ENCODE measurements at places on chromosomes 3 and 15.

GRCh38 chr15:31552482-31553099 lies 226.0 kb downstream of the KLF13 start:
- DNase-seq, result no peak

DNA sequence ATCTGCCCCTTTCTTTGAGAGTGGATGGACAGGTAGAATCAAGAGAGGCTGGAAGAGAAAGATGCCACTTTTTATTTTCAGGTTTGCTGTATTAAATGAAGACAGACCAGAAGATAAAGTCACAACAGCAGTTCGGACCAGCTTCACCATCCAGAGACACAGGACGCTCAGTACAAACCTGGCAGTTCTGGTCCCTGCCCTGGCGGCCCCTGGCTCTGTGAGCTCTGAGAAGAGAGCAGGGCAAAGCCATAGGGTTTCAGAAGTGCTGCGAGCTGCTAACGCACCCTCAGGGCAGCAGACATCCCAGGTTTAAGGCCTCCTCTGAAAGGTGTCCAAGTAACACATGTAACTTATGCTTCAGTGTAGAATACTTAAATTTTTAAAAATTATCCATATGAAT lies 216.8 kb downstream of the ADAMTS17 start:
- DNase-seq, result no peak

DNA sequence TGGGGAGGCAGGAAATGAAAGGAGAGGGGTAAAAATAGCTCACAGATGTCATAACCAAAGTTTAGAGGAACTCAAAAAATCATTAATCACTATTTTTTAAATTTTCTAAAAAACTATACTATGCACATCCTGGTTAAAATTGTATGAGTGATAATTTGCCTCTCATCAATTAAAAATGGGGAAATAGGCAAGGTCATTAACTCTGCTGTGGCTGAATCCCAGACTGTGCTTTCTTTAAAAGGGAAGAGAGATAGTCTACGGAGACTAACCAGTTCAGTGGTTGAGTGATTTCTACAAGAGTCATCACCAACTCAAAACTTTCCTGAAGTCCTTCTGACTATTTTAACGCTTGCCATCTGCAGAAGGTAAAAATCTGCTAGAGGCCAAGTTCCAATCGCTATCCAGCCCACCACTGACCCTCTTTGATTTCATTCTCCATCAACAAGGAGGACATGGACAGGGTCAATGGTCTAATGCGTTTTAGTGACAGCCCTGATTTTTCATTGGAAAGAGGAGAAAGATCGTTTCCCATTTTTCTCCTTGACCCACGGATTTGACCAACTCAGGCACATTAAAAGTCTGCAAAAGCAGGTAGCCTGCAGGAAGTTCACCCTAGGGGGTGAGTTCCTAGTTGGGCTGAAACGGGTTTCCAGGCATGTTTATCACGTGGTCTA lies 850 bp downstream of the SUCLG2 start:
- peak; percentile 25 for DNase-seq

DNA sequence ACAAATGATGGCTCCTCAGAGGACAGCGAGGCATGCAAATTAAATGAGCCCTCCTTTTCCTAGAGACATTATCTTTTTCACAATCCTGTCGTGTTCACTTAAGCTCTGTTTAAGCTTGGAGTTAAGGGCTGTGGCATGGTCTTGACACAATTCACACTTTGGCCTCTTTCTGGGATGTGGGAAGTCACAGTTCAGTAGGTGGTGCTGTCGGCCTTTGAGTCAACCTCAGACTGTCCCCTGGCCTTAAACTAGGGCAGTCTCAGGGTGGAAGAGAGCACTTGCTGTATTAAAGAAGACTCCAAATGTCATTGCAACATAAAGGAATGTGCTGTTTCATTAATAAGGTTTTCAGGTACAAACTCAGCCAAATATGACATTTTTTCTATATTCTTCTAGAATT lies 351.0 kb downstream of the MCTP2 start:
- no peak for DNase-seq

GRCh38 chr3:46027021-46027705 lies at the start of gene XCR1:
TSS of gene XCR1 (minus strand) at chr3:46027483. CDS start at chr3:46021947, 5,536 bp downstream.
- DNase-seq, result no peak

- DNase-seq, result no peak
These were observed 10.8 kb upstream of the PDIA3 start for GRCh38 chr15:43735416-43735815.

GRCh38 chr3:86815880-86816279 lies 175.1 kb downstream of the VGLL3 start:
- DNase-seq, result no peak

GRCh38 chr3:94887065-94887464 lies 824.2 kb downstream of the NSUN3 start:
- no peak for DNase-seq

DNA sequence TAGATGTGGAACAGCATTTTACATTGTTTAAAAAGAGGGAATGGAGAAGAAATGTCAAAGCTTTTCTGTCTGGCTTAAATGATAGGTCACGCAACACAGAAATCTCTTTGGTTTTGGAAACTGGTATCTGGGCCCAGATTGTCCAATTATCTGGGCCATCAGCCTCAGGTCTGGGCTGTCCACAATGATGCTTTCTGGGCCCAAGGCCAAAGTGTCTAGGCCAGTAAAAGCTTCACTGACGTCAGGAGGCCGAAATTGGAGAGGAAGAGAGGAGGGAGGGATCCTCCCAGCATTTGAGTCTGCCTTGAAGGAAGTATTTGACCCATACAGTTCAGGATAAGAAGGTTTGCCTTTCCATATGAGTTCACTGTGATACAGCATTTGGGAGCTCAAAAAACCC lies 60.7 kb upstream of the ALDH1A3 start:
- no peak for DNase-seq

Data from RCC 7860 (cell line).